ENCODE measurements at places on chromosomes 4 and X.

GRCh38 chr4:129342819-129343408 is 247.0 kb downstream of the C4orf33 start:
- DNase-seq, result no peak

DNA sequence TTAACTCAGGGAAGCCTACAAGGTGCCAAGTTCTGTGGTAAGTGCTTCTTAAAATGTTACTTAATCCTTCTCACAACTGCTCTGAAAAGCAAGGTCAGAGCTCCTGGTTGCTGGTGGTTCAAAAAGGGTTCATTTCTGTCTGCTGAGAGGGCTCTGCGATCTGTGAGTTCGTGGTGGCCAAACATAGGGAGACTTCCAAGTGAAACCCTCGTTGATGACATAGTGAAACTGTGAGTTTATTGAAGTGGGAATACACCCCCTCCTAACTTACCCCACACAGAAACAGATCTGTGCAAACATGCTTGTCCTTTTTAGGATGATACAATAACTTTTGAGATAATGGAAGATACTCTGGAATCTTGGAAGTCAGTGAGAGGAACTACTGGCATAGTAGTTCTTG is 164.8 kb upstream of the PGRMC2 start:
- no peak for DNase-seq

DNA sequence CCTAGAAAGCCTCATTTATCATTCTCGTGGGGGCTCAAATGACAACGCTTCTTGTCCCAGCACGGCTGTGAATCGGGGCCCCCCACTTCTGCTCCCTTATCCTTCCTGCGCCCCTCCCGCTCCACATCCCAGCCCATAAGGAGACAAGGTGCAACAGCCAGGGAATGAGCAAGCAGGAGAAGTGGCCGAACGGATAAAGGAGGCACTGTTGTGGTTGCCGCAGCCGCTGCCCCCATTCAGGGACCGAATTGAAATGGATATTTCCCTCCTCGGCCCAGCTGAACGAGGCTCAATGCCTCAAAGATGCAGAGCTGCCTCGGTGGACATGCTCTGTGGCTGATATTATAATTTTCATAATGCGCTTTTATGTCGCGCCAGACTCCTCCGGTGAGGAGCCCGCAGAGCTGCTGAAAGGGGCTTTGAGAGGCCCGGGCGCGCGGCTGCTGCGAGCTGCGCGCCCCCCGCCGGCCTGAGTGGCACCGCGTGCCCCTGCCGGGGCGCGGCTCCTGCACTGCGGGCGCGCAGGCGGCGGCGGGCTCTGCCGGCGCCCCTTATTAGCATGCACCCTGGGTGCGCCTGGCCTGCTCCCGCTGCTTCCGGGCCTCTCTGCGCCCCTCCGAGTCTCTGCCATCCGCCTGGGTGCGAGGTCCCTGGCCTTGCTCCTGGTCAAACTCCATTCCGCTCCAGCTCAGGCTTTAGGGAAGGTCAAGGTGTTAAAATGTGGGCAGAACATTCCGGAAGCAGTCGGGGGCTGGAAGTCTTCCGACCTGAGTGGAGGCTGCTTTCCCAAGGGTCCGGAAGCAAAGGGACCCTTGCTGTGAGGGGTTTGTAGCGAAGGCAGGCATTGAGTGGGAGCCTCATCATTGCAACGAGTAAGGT is 68.2 kb upstream of the TMEM33 start:
- DNase-seq, result no peak

DNA sequence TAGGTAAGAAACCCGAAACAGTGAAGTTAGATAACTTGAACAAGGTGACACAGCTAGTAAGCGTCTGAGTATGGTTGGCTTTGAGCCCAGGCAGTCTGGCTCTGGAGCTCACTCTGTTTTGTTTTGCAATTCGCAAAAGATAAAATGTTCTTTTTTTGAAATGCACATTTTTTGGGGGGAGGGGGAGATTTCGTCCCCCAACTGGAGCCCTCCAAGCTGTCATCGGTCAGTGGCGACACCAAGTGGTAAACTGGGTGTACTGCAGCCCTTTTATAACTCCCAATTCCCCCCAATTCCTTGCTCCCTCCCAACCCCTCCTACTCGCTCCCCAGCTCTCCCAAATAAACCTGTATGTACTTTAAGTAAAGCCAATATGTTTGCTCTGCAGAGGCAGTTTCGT is 2.8 kb upstream of the CLCN5 start:
- DNase-seq, result peak; percentile 4

DNA sequence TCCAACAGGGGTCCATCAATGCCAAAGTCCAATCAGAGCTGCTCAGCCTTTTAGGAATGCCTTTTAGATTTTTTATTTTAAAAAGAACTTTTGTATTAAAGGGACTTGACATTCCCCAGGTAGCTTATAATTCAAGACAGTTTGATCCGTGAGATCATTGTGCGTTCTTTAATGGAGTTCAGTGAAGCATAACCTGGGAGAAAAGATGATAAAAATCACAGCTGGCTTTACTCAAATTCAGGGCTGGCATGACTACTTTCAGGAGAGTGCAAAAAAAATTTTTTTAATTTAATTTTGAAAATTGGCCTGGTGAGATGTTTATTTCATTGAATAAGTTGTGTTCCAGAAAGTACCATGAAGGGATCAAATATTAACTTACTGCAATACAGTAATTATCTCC is 118.2 kb downstream of the VCX2 start:
- DNase-seq, result no peak

GRCh38 chr4:4339504-4340085 is 47.3 kb upstream of the NSG1 start:
- DNase-seq, result no peak

DNA sequence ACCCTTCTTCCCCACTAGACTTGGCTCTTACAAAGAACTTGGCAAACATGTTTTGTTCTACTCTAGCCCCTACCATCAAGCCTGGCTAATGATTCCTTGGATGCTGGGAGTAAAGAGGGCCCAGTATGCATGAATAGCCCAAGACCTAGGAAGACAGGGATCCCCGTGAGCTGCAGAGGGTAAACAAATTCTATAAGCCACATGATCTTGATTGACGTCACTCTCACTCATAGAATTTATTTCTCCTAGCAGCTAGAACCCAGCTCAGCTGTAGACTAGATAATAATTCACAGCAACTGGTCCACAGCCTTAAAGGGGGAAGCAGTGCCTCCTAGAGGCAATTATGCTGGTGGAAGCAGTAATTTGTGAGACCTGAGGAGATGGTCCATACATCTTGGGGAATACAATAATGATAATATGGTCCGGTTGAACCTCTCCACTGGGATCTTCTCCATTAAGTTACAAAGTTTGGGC is 16.1 kb upstream of the USO1 start:
- DNase-seq, result peak; percentile 27

- no peak for DNase-seq
These were observed 4.0 kb downstream of the TRPC5 start for GRCh38 chrX:112078606-112079005.

DNA sequence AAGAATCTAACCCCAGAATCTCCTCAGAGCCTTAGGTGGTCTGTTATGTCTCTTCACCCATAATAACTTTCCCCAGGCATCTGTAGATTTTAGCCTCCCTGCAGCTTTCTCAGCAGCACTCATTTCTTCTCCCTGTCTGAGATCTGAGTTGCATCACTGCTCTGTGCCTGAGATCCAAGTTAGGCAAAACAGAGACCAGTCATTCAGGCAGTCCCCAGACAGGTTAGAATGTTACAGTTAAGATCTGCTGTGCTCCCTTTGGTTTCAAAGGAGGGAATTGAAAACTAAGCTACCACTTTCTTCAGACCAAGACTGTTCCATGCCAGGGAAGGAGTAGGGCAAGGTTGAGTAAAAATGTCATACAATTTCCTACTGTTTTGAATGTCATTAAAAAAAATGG is 65.3 kb downstream of the TENT5D start:
- no peak for DNase-seq

GRCh38 chrX:131219271-131219670 is 69.8 kb downstream of the IGSF1 start:
- DNase-seq, result no peak

- no peak for DNase-seq
These were observed 851 bp downstream of the SFRP2 start for GRCh38 chr4:153788051-153788412.

- no peak for DNase-seq
These were observed 206.8 kb downstream of the TENM3 start for GRCh38 chr4:182449930-182450439.

DNA sequence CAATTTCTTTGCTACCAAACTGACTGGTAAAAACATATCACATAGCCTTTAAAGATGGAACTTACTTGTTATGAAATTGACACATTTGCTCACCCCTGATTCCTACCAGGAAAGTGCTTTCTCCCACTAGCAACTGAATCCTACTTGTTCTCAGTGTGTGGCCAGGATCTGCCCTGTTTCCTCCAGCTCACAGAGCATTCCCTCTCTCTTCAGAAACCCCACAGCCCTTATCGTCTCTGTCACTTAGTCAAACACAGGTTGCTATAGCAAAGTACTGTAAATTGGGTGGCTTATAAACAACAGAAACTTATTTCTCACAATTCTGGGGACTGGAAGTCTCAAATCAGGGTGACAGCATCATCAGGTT is 265.2 kb upstream of the BOD1L1 start:
- no peak for DNase-seq

DNA sequence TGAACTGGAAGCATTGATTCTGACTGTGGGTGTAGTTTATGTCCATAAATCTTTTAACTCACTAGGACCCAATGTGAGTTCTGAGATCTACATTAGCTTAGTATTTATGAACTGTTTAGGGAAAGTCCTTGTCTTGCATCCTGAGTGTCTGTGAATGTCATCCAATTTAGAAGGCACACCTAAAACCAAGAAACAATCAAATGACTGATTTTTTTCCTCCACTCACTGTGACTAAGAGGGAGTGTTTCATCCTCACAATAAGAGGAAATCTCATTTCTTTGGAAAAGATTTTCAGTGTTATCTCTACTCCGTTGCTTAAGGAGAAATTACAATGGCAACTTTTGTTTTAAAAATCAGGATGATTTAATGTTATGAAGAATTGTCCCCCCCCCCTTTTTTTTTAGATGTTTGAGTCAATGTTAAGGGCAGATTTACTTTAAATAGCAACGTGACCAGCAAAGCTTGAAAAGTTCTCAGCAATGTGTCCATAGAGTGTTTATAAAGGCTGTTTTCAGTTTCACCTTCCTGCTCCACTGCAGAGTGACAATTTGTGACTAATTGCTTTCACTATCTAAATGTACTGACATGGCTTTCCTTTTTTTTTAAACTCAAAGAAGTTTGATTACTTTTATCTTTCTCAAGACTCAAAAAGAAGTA is 173.0 kb downstream of the SPCS3 start:
- DNase-seq, result no peak

DNA sequence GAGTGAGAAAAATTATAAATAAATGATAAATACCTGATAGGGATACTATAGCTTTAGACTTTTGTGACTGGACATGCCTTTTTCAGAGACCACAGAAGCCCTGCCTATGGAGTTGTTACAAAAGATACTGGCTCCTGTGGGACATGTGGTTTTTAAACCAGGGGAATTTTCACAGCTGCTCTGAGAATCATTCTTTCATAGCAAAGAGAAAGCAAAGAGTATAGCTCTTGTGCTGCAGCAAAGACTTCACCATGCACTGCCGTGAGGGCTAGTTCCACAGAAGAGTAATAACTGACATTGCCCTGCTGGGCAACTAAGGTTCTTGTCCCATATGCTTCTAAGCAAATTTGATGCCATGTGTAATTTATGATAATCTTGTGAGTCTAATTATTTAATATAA is 98.2 kb downstream of the MAPK10 start:
- no peak for DNase-seq

GRCh38 chr4:109588176-109588575 is 28.1 kb downstream of the MCUB start:
- DNase-seq, result peak; percentile 57

GRCh38 chr4:184409911-184410692 is 64.2 kb downstream of the IRF2 start:
- DNase-seq, result no peak

DNA sequence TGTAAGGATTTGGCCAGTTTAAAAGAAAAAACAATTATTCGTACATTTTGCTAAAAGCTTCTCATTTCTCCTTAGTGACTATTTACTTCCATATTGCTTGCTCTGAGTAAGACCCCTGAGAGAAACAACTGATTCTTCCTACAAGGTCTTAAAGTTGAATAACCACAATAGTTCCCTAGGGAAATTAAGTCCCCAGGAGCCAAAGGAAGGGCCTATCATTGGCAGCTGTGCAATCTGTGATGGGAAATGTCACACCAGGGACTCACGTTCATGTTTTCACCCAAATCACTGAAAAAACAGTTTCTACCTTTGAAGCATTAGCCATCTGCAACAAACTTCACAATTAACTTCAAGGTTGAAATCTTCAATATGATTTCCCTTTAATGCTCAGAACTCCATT is 66.7 kb downstream of the JADE1 start:
- no peak for DNase-seq

- no peak for DNase-seq
These were observed 31.8 kb downstream of the PRDM8 start for GRCh38 chr4:80229128-80229527.

DNA sequence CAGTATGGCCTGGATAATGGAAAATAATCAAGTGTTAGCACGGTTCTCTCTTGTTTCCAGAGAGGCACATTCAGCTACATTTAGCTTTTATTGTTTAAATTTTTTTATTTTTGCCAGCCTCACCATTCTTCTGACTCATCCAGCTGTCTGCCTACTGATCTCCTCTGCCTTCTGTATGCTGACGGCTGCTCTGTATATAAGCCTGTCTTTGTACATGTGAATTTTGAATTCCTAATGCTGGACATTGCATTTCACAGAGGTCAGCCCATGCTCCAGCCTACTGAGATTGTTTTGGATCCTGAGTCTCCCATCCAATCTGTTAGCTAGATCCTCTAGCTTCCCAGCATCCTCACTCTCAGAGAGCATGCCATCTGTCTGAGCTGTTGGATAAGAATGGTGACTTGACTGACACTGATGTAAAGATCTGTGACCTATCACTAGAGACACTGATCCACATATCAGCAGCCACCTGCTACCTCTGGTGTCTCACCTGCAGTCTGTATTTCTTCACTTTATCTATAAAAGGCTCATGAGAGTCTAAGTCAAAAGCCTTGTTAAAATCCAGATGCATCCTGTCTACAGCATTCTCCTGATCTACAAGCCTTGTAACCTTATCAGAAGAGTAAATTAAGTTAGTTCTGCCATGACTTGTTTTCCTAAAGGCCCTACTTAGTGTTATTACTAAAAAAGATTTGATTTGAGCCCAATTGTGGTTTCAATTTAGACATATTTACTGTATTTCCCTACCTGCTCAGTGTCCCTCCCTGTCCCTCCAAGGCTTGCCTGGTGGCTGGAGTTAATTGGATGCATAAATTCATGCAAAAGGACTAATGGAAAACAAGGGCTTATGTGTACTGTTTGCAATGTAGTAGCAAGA is 25.6 kb upstream of the ARHGAP36 start:
- DNase-seq, result no peak

DNA sequence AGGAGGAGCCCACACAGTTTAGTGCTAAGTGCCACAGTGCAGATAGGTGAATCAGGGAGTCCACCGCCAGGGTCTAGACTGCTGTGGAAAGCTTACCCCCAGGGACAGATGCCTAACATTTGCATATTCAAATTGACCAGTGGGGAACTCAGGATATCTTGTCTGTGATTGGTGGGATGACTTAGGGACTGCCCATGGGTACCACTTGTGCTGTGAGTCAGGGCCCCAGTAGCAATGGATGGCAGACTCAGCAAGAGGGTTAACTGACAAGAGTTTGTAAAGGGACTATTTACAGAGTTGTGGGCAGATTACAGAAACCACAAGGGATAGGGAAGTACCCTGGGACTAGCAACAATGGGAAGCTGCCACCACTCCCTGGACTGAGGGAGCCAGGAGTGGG is 282.1 kb downstream of the BCOR start:
- DNase-seq, result no peak

- DNase-seq, result no peak
These were observed 37.8 kb downstream of the WNK3 start for GRCh38 chrX:54320067-54320466.

Data from activated T-cell treated with anti-CD3 and anti-CD28 coated beads for 24 hours (primary cell).